ENCODE measurements at places on chromosomes 7 and 10.

- DNase-seq: no peak
Observed at GRCh38 chr10:104074505-104074904, 11.2 kb downstream of the COL17A1 start.

- no peak for DNase-seq
Observed at GRCh38 chr10:24419066-24419465, 210.1 kb downstream of the KIAA1217 start.

DNA sequence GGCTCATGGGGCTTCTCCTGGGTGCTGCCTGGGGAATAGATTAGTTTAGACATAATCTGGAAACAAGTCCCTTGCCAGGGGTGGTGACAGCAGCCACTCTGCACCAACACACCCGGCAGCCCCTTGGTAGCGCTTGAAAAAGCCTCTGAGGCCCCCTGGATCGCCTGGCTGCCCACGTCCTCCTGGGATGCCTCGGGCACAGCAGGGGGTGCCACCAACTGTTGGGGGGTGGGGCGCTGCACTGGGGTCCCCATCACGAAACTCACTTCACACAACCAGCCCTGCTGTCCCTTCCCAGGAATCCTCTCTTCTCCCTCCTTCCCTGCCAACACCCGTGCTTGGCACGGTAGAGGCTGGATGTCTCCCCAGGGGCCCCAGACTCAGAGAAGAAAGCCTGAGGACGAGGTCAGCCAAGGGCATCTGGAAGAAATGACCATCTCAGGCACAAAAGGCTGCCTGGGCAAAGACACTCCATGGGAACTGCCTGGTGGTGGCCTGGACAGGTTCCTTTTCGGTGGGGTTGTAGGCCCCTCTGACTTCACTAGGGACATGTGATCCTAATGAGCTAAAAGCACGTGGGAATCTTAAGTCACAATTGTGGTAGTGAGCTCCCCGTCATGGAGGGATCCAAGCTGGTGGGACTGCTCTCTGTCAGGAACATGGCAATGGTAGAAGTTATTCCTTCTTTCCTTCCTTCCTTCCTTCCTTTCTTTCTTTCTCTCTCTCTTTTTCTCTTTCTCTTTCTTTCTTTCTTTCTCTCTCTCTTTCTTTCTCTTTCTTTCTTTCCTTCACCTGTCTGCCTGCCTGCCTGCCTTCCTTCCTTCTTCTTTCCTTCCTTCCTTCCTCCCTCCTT lies 11.3 kb downstream of the TMEM270 start:
- no peak for DNase-seq

DNA sequence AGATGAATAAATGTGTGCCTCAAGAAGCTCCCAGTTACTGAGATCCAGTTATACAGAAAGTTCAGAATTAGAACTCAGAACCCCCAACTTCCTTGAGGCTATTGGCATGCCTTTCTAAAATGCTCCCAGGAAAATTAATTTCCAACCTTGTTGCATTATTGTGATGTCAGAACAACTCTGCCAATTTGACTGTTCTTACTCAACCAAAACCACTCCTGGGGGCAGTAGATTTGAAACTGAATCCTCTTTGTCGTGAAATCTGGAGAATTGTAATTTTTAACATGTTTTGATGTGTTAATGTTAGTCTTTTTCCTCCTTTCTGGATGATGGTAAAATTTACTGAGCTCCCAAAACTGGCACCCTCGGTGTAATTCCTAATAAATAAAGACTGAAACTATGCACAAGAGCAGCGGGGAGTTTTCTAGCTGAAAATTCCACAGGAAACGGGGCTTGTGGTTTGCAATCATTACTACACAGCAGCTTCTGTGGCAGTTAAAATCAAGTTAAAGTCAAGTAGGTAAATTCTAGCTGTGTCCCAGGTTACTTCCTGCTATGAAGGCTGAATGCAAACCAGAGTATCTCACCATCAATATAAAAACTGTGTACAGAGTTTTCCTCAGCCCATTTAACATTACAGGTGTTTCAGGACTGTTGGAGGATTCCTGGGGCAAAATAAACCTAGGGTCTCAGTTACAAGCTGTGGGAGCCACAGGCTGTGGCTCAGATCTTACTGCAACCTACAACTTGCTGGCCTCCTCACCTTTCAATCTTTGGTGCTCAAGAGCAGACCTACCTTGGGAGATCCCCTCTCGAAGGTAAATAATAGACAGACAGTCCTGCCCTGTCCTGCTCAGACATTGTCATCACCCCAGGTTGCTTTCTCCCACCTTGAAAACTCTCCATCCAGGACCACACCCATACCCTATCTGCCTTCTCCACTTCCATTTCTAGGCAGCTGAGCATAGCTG lies 156.3 kb upstream of the KMT2E start:
- DNase-seq: no peak

- DNase-seq: no peak
Observed at GRCh38 chr7:50315739-50316671, 11.5 kb downstream of the IKZF1 start.

DNA sequence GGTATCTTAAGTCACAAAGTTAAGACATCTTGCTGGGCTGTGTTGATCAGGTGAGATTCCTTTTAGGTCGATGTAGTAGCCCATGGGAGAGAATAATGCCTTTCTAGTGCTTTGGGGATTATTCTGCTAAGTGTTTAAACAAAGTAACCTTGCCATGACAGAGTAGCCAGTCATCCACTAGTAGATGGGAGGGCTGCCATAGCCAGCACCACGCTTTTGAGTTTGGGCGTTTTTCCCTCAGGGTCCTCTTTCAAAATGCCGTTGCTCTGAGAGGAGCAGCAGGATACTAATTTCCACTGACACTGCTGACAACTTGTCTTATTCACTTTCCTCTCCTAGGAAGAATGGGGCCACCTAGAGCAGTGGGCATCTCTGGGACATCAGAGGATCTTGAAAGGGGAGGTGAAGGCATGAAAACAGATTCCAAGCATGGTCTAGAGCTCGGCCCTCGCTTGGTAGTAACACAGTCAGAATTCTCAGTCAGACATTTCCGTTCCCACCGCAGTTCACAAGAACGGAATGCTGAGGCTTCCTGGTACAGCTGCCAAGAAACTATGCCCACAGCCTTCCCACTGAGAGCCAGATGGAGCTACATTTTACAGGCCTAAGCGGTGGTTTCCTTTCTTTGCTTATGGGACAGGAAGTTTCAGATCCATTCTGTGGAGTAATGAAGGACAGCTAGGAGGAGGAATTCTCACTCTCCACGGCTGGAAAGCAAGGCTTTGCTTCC lies 15.3 kb upstream of the RSU1 start:
- DNase-seq: no peak

- no peak for DNase-seq
Observed at GRCh38 chr7:128737867-128738385, 1.2 kb upstream of the CALU start.

GRCh38 chr7:27526611-27527347 lies 135.9 kb downstream of the HIBADH start:
- DNase-seq: no peak

DNA sequence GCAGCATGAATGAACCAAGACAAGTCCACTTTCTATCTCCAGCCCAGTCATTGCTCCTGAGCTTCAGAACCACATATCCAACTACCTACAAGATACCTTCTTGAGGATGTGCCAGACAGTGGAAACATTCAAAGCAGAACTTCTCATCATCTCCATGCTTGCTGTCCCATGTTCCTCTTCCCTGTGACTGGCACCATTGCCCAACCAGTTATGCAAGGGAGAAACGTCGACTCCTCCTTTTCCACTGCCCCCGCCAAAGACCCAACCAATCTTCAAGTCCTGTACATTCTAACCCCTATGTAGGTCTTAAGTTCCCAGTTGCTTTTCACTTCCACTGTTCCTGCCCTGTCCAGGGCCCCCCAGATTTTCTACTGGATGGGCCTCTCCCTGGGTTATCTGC lies 225.7 kb downstream of the RPS24 start:
- DNase-seq: no peak

- no peak for DNase-seq
Observed at GRCh38 chr7:105188201-105188600, 174.2 kb downstream of the KMT2E start.

- no peak for DNase-seq
Observed at GRCh38 chr10:52390388-52390787, 76.3 kb downstream of the DKK1 start.

DNA sequence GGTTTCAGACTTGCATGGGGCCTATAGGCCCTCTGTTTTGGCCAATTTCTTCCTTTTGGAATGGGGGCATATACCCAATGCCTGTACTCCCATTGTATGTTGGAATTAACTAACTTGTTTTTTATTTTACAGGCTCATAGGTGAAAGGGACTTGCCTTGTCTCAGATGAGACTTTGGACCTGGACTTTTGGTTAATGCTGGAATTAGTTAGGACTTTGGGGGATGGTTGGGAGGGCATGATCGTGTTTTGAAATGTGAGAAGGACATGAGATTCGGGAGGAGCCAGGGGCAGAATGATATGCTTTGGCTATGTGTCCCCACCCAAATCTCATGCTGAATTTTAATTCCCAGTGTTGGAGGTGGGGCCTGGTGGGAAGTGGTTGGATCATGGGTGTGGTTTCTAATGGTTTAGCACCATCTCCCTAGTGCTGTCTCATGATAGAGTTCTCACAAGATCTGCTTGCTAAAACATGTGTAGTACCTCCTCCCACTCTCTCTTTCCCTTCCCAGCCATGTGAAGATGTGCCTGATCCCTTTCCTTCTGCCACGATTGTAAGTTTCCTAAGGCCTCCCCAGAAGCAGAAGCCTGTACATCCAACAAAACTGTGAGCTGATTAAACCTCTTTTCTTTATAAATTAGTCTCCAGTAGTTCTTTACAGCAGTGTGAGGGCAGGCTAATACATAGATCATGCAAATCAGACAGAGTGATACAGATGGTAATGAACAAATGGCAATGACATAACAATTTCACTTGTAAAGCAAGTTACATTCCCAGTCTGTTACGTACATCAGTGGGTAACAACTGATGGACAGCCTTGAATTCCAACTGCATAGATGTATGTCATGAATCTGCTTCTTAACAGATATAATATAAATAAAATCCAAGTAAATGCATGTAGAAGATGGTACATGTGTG lies 146.2 kb downstream of the SGMS1 start:
- no peak for DNase-seq

DNA sequence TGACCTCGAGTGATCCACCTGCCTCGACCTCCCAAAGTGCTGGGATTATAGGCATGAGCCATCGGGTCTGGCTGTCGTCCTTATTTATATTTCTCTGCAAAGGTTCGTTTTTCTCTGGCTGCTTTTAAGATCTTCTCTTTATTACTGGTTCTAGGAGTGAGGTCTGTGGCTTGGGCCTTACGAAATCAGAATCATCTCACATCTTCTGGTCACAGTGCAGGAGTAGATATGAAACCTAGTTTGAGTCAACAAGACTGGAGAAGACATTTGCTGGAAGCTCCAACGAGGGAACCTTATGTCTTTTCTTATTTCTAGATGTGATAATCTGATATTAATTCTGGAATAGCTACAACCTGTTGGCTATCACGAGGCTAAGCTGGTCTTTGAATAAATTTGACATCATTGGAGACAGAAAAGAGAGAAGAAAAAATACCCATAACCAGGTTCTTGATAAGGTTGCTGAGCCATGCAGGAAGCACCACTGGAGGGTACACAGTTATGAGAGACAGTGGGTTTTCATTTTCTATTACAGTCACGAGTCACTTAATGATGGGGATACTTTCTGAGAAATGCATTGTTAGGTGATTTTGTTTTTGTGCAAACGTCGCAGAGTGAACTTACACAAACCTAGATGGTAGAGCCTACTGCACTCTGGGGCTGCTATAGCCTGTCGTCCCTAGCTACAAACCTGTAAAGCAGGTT lies 25.6 kb upstream of the IL15RA start:
- DNase-seq: no peak

DNA sequence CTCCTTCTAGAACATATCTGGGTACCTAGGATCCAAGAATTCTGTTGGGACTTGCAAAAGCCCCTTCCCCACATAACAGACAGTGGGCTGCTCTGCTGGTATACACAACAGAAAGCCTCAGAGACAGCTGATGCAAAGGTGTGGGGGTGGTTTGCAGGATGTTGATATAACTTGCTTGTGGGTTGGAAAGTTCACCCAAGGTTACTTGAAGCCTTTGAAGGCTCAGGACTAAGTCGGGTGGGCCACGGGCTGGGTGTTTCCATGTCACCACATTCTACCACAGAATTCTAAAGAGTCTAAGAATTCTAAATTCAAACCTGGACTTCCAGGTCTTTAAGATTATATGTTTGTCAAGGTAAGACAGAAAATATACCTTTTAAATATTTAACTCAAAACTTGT lies 7.4 kb upstream of the NRCAM start:
- no peak for DNase-seq

GRCh38 chr10:20852303-20852702 lies 44.8 kb downstream of the NEBL start:
- DNase-seq: no peak

- no peak for DNase-seq
Observed at GRCh38 chr10:77027576-77027975, 610.0 kb downstream of the KCNMA1 start.

- DNase-seq: no peak
Observed at GRCh38 chr7:4136501-4137110, 545.5 kb upstream of the FOXK1 start.

DNA sequence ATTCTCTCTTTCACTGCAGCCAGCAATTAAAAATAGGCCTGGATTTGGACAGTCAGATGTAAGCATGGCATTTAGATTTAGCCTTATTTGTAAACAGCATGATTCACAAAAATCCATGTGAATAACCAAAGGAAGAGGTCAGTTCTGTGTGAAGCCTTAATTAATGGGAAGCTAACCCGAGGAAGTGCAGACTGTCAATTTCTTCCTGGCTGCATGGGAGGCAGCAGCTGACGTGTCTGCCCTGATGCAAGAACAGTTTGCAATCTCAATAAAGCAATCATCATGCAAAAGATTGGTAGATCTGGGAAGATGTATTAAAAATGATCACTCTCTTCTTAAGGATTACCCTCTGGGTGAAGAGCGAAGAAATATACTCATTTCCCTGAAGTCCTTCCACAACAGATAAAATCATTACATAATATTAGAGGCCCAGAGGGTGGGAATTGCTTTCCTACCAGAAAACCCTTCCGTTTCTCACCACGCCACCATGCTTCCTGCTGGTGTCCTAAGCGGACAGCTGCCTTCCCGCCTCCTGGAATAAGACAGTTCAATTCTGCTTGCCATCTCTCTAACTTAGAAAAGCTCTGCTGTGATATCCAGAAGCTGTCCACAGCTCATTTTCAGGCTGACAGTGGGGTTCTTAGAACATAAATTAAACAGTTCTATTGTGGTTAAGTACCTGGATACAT lies 526.7 kb upstream of the NRP1 start:
- no peak for DNase-seq

All from testis (tissue), 5 donors.